ENCODE measurements at places on chromosomes 1 and 21.

GRCh38 chr1:203640723-203641502 lies 14.3 kb downstream of the ATP2B4 start:
- no peak for DNase-seq

- DNase-seq = no peak
Observed at GRCh38 chr1:31755197-31755611, 8.9 kb downstream of the ADGRB2 start.

GRCh38 chr1:230464671-230465070 lies 38.5 kb upstream of the PGBD5 start:
- no peak for DNase-seq

DNA sequence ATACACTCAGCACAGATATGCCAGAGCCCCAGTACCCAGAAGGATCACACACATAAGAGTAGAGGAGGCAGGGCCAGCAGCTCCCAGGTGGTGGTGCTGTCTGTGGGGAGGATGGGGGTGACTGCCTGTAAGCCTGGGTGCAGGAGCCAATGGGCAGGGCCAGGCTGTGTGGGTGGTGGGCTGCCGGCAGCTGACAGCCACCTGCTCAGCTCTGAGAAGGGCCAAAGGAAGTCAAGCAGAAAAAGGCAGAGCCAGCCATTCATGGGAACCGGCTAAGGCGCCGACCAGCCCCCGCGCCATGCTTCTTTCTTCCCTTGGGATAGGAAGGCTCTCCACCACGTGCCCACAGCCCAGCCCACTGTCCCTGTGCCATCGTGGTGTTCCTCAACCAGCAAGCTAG lies 14.1 kb downstream of the PIK3C2B start:
- no peak for DNase-seq

GRCh38 chr1:29876902-29877301 lies 640.6 kb downstream of the PTPRU start:
- DNase-seq = no peak

DNA sequence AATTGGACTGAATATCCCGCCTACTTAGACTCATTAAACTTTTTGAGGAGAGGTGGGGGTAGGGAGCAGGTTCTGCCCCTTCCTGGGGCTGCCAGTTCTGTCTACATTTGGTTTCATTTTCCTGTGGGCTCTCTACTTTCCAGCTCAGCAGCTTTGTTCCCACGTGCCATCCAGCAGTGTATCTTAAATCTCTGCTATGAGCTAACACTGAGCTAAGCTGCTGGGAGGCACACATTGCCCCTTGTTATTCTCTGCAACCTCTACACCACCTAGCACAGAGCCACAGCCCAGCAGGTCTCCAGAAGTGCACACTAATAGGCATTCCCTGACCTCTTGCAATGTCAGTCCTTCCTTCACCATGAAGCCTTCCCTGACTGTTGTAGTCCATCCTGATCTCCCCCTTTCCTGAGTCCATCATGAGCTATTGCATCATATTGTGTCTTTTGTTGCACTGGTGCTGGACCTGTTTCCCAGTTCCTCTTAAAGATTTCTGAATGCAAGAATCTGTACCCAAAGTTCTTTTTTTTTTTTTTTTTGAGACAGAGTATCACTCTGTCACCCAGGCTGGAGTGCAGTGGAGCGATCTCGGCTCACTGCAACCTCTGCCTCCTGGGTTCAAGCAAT lies 28.7 kb upstream of the NRDC start:
- no peak for DNase-seq

- no peak for DNase-seq
Observed at GRCh38 chr21:39077876-39078275, 105.4 kb downstream of the PSMG1 start.

DNA sequence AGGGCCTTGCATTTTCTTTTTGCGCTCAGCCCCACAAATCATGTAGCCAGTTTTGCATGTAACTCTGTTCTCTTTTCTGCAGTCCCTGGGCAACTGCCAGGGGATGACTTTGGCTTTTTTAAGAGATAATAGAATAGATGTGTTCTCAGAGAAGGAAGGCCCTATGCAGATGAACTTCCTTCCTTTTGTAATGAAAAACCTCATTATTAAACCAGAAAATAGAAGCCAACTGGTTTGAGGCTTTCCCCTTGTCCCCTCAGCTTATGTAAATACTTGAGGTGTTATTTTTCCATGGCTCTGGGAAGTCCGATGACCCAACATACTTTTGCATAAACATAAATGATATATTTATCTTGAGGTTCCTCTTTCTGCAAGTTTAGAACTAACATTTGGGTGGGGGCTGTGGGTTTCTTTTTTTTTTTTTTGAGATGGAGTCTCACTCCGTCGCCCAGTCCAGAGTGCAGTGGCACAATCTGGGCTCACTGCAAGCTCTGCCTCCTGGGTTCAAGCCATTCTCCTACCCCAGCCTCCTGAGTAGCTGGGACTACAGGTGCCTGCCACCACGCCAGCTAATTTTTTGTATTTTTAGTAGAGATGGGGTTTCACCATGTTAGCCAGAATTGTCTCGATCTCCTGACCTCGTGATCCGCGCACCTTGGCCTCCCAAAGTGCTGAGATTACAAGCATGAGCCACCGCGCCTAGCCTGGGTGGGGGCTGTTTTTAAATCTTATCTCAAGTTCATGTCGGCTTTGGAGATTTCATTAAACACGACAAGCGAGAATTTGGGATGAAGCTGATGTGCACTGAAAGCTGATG lies 14.4 kb upstream of the FCRL5 start:
- no peak for DNase-seq

GRCh38 chr1:64356636-64357256 lies 113.2 kb upstream of the CACHD1 start:
- no peak for DNase-seq

DNA sequence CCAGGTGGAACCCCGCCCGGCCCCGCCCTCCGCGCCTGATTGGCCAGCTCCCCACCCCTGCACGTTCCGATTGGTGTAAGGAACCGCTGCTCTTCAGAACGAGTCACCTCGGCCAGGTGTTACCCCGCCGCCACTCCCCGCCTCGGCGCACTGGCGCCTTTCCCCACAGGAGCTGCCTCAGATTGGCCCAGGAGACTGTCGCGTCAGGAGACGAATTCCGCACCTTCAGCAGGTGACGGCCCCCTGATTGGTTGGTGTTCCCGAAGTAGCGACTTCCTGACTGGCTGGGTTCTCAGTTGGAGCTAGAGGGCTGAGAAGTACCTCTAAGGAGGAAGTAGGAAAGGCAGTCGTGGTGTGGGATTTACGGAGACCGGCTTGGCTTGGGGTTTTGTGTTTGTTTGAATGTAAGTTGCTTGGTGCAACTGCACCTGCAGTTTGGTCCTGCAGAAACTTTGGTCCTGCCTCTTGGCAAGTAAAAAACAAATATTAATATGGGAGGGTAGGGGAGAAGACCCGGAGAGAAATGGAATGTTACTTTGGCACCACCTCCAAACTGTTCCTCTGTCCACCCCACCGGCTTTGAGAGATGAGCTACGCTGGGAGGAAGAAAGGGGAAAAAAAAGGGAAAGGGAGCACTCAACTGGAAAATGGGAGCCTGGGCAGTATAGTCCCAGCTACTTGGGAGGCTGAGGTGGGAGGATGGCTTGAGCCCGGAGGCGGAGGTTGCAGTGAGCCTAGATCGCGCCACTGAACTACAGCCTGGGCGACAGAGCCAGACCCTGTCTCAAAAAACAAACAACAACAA lies 415 bp upstream of the F11R start:
- DNase-seq = peak; percentile 99

DNA sequence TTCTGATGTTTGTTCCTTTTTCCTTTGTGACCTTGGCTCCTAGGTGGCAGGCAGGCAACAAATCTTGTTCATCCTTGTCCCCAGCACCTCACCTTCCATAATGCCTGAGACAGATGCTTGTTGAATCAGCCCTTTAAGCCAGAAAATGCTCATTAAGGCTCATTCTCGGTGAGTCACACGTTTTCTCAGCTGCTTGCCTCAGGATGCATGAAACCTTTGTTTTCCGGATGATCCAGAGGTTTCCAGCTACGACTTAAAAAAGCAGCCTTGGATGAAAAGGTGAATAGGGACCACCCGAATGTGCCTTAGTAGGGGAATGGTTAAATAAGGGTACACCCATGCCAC lies 4.6 kb upstream of the ATP13A2 start:
- DNase-seq = peak; percentile 10

- no peak for DNase-seq
Observed at GRCh38 chr1:85359874-85360721, 83.7 kb upstream of the BCL10 start.

- DNase-seq = no peak
Observed at GRCh38 chr1:171833091-171833825, 8.0 kb upstream of the DNM3 start.

GRCh38 chr21:24290151-24290833 lies 1317.0 kb downstream of the MRPL39 start:
- no peak for DNase-seq

- no peak for DNase-seq
Observed at GRCh38 chr1:175274368-175274767, 81.8 kb upstream of the KIAA0040 start.

DNA sequence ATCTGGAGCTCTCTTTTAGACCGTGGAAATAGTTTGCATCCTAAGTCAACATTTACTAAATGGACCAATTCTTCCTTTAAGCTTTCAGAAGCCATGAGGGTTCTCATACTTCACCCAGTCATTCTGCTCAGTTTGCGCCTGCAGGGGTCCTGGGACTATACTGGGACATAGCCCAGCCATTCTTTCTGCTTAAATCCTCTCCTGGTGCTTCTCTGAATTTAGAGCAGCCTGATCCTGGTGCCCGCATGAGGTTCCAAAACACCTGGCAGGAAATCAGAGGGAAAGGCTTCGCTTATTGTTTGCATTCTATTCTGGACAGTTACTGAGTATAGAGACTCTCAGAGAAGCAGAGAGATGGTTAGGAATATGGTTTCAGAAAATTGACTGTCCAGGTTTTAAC lies 27.0 kb downstream of the TNN start:
- no peak for DNase-seq

Measured in RWPE2 (cell line).